CD4-positive, alpha-beta T cell treated with Interleukin-15 for 4 hours (primary cell): ENCODE measurements at places on chromosomes 7 and 10.

DNA sequence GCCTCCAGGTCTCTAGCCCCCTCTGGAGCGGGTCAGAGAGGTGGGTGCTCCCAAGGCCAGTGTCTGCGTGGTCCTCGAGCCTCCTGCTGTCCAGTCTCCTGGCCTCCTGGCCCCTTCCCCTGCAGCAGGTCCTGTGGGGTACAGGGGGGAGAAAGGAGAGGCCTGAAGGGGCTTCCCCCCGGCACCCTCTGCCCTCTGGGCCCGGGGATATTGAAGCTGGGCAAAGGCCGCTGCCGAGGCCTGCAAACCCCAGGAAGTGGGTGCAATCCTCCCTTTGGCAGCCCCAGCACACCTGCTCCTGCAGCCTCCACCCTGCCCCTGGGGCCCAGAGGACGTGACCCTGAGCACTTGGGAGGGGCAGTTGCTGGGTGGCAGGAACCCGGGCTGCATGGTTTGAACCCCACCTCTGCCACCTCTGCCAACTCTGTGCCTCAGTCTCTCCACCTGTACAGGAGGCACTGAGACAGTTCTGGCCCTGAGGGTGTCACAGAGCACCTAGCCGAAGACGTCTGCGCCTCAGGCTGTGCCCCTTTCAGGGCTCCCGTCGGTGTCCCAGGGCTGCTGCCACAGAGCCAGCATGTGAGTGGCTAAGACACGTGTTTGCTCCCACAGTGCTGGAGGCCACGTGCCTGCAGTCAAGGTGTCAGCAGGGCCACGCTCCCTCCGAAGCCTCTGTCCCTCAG, 59.1 kb upstream of the INPP5A start:
- DNase-seq: no peak

- no peak for DNase-seq
These were observed 22.0 kb upstream of the ELFN1 start for GRCh38 chr7:1647961-1648672.

DNA sequence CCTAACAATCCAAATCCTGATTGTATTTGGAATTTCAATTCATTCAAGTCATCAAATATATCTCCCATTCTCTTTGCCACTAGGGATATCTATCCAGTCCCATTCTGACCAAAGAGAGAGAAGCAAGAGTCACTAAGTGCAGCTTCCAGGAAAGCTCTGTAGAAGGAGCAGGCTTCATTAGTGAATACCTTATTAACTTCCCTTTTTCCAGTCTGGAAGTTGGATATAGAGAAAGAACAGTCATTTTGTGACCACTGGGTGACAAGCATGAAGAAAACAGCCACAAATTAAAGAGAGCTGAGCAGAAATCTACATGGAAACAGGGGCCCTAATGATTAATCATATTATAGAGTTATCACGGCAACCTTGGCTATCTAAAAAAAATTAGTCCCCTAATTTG, 190.7 kb upstream of the ADO start:
- DNase-seq: no peak

DNA sequence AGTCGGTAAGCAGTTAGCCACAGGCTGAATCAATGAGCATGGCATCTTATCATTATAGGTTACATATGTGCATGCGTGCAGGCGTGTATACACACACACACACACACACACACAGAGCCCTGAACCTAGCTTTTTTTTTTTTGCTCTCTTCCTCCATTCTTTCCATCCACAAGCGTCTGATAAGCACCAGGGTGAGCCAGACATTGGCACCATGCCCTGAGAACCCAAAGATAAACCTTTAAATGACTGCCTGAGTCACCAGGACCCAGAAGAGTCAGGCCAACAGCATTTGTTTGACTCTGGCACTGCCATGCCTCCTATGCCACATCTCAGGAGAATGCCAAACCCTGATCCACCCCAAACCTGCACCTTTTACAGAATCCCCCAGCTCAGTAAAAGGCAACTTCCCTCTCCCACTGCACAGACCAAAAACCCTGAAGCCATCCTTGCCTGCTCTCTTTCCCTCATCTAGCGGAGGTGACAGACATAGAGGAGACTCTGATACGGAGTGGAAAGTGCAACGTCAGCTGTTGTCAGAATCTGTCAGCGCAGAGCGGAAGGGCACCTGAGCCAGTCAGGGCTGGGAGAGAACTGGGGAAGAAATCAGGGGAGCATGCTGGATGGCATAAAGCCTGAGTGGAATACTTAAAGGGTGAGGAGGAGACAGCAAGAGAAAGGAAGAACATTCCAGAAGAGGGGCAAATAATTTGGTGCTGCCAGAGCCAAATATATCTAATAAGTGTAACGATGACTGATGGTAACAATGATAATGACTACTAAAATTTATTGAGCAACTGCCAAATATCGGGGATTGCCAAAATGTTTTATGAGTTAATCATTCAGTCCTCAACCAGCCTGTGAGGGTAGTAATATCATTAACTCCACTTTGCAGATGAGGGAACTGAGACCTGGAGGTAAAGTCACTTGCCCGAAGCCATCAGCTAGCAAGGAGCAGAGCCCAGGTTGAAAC, 3.2 kb downstream of the PARP12 start:
- peak; percentile 65 for DNase-seq

GRCh38 chr7:46744957-46745706, 824.1 kb upstream of the IGFBP3 start:
- DNase-seq: no peak

GRCh38 chr7:69537691-69538090, 60.6 kb upstream of the AUTS2 start:
- DNase-seq: no peak

DNA sequence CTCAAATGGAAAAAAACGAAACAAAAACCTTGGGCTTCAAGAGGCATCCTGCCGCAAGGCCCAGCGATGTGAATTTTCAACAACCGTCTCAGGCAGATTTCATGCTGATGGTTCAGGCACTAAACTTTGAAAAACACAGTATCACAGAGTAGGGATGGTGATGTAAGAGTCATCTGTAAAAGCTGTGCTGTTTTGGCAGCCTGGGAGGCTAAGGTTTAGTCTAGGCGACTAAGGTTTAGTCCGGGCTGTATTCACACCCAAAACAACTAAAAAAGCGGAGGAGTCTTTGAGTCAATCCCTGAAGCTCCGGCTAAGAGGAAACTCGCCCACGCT, 420 bp upstream of the MINPP1 start:
- DNase-seq: no peak

DNA sequence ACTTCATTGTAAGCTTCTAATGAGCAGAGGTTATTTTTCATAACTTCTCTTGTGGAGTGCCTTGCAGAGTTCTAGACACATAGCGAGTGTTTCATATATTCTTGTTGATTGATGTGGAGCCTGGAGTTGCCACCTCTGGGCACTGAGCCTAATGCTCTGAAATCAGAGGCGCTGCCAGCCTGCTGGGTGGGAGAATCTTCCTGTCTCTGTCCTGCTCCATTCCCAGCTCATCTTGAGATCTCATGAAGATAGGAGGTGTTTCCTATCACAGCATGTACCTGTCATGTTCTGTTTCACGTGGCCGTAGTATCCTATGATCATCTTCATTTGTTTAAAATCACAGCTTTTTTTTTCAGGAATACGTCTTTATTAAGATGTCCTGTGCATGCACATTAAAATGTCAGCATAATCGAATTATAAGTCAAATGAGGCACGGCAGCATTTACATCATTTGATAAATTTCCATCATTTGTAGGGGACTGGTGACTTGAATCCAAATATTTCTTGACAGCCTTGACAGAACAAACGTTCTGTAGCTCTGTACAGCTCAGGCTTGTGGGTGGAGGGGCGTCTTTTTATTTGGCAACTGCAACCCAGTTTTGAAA, 393.0 kb downstream of the PHTF2 start:
- no peak for DNase-seq

- no peak for DNase-seq
These were observed 23.2 kb upstream of the BMPR1A start for GRCh38 chr10:86733260-86733671.

DNA sequence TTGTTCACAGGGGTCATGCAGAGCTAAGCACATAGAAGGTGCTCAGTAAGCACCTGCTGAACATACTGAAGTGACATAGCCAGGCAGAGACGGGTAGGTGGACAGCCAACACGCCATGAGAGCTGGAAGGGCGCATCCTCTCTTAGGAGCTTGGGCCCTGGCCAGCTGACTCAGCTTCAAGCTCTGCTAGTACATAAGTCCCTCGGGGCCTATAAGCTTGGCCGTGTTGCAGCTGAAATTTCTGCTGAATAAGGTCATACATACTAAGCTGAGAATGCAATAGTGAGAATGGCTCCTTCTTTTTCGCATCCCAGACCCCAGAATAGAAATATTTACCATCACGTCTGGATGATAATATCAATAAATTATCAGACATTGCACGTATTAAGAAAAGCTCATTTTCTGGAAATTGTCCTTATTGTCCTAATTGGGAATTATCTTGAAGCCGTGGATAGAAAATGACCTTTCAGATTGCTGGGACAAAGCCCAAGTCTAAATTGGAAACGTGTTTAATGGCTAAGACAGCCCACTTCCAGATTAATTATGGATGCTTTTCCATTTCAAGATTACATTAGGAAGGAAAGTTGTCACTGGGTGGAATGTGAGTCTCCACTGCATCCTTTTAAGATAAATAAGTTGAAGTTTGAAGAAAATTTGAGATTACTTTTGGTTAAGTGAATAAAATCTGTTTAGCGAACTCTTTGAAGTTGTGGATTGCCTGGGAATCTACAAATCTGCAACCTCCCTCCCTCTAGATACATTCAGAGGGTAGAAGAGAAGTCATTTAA, 287.1 kb upstream of the C7orf33 start:
- DNase-seq: no peak

GRCh38 chr7:86932038-86932512, 127.4 kb downstream of the ELAPOR2 start:
- DNase-seq: no peak

GRCh38 chr10:130498934-130499333, 362.7 kb downstream of the GLRX3 start:
- no peak for DNase-seq

GRCh38 chr7:139808427-139808826, 20.6 kb upstream of the TBXAS1 start:
- DNase-seq: no peak

GRCh38 chr7:879093-879492, 2.7 kb downstream of the GET4 start:
- no peak for DNase-seq

DNA sequence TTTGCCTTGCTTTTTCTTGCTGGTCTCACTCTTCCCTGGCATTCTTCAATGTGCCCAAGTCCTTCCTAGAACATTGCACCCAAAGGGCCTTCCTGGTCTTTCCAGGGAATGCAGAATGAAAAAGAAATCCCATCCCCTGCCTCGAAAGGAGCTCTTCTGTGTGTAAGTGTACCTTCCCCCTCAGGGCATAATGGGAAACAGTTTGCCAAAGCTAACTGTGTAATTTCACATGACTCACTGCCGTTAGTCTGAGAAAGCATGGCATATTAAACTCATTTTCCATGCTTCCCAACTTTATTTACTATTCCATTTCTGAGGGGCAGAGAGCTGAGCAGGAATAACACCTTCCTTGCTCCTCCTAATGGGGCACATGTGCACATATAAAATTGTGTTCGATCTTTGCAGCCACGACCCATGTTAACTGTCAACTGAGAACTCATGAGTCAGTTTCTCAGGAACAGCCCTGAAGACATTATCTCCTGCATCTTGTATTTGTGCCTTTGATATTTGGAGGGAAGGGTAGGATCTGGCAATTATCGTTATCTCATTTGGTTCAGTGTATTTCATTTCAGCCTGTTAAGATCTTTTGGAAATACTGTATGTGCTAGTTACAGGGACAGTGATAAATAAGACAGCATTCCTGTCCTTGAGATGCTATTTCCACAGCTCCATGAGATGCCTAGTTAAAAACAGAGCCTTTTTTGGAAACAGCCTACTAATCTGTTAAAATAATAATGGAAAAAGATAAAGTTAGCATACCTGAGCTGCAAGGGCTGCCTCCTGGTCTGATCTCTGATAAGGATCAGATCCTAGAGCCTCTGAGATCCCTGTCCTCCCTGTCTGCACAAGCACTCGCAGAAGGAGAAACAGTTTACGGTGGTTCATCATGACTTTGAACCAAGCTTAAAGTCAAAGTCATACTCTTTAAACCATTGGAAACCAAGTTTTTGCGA, 42.3 kb downstream of the IKZF1 start:
- no peak for DNase-seq

DNA sequence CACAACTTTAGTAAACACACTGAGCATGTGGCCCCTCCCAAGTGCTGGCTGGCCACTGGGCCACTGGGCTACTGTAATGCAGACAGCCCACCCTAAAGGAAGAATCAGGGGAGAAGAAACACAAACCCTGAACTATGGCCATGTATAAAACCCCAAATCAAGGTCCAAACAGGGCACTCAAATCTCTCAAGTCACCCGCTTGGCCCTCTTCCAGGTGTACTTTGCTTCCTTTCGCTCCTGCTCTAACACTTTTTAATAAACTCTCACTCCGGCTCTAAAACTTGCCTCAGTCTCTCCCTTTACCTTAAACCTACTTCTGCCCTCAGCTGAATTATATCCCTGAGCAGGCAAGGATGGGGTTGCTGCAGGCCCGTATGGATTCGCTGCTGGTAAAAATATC, 72.6 kb downstream of the TPK1 start:
- no peak for DNase-seq

- no peak for DNase-seq
These were observed 95.2 kb upstream of the GNA12 start for GRCh38 chr7:2939193-2939885.

DNA sequence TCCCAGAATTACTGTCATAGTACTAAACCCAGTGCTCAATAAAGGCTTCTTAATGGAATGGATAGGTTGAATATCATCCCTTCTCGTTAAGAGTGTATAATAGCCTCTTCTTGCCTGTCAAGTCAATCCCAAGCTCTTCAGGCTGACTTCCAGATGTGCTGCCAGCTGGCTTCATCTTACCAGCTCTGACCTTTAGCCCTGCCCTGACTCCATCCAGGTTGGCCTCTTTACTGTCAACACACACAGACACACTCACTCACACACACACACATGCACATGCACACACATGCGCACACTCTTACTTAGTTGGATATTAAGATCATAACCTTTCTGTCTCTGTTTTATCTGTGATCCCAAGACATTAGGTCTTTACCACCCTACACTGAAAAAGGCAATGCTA, 49.1 kb downstream of the ASB4 start:
- DNase-seq: no peak

- DNase-seq: no peak
These were observed 803.0 kb downstream of the GRM8 start for GRCh38 chr7:126449611-126450268.

GRCh38 chr7:148670807-148671206, 27.9 kb upstream of the CUL1 start:
- no peak for DNase-seq

- no peak for DNase-seq
These were observed 170.9 kb downstream of the PARD3 start for GRCh38 chr10:34644224-34644623.

DNA sequence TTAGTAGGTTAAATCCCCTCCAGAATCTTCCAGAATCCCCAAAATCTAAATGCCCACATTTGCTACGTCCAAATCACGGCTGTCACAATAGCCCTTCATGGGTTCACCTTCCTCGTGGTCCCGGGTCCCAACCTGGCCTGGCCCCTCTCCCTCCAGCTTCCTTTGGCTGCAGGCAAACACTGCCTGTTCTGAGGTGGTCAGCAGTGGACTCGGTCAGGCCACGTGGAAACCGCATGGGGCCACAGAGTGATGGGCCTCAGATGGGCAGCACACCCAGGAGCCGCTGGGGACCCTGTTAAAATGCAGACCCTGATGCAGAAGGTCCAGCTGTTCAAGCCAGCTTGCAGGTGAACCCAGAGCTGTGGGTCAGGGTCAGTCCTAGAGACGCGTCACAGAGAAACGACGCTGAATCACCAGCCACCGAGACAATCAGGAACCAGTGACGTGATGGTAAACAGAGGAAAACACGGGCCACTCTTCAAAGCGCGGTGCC, 588.6 kb downstream of the DNAJB6 start:
- DNase-seq: no peak
